ENCODE measurements at places on chromosomes 5 and 9.

GRCh38 chr5:67021031-67021430, 175.6 kb downstream of the CD180 start:
- DNase-seq: peak; percentile 93

GRCh38 chr5:167525004-167525403, 766.4 kb upstream of the WWC1 start:
- DNase-seq: peak; percentile 1

DNA sequence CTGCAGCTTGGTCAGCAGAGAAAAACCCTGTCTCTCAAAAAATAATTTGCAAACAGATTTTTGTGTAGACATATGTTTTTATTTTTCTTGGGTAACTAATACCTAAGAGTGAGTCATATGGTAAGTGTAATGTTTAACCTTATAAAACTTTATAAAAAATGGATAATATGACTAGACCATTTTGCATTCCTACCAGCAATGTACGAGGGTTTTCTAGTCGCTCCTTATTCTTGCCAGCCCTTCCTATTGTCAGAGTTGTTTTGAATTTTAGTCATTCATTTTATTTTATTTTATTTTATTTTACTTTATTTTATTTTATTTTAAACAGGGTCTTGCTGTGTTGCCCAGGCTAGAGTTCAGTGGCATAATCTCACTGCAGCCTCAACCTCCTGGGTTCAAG, 37.8 kb downstream of the RABGAP1 start:
- no peak for DNase-seq

GRCh38 chr5:37804401-37804800, 35.4 kb downstream of the GDNF start:
- DNase-seq: no peak

GRCh38 chr5:87081511-87082372, 185.9 kb upstream of the RASA1 start:
- DNase-seq: no peak

DNA sequence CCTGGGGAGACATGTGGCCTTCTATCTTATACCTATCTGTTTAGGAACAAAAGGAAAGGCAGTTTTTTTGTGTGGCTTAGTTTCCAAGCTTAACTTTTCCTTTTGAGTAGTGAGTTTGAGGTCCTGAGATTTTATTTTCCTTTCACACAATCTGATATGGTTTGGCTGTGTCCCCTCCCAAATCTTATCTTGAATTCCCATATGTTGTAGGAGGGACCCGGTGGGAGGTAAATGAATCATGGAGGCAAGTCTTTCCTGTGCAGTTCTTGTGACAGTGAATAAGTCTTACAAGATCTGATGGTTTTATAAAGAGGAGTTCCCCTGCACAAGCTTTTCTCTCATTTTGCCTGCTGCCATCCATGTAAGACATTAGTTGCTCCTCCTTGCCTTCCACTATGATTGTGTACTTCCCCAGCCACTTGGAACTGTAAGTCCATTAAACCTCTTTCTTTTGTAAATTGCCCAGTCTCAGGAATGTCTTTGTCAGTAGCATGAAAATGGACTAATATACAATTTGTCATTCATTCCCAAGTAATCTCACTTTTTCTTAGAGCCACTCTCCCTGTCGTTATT, 4.7 kb upstream of the CLTB start:
- DNase-seq: no peak

DNA sequence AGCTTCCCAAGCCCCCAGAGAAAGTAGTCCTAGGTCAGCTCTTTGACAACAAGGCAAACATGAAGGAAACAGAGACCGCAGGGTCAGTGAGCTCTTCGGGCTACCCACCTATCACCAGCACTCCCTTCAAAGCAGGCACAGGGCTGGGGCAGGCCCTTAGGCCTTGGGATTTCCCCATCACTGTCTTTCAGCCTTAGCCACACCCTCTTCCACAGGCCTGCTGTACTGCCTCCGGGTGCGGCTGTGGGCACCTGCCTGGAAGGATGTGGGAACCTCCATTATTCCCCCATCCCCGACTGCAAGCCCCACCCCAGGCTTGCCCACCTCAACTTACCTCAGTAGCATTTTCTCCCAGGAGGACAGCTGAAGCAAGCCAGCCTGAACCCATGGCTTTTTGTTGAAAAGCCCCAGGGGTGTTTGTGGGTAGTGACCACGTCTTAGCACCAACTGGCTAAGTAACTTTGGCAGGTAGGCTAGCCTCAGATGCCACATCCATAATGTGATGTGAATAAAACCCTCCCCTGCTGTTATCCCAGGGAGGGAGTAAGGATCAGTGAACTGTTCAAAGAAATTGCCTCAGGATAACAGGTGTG, 100.2 kb downstream of the PIK3R1 start:
- DNase-seq: peak; percentile 76

GRCh38 chr9:36874921-36875320, 159.1 kb downstream of the PAX5 start:
- peak; percentile 20 for DNase-seq

DNA sequence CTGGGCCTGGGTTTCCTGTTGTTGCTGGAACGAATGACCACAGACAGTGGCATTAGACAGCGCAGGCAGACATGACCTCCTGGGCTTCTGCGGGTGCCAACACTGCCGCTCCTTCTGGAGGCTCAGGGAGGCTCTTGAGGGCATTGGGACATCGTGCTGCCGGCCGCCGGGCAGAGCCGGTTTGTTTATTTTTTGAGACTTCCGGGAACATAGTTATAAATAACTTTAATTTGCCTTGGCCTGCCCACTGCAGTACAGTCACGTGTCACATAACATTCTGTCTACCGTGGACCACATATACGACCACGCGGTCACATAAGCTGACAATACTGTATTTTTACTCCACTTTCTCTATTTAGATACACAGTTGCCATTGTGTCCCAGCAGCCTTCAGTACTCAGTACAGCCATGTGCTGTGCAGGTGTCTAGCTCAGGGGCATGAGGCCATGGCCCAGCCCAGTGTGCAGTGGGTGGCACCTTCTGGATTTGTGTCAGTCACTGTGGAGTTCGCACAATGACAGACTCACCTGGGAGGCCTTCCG, 8.2 kb upstream of the TOR4A start:
- DNase-seq: no peak

DNA sequence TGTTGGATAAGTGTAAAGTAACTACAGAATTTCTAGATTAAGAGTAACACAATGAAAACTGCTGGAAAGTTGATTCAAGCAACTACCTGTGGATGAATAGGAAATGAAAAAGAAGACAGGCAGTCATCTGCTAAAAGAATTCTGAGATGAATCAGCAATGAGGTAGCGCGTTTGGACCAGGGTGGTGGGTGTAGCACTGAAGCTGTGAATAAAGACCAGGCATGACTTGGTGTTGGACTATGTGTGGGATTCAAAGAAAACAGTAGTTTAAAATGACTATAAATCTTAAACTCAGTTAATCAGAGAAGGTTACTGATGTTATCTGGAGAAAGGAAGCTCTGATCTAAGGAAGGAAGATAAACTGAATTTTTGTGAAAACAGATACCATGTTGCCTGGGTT, 159.8 kb downstream of the FBN2 start:
- peak; percentile 33 for DNase-seq

GRCh38 chr5:54571462-54571861, 53.9 kb downstream of the SNX18 start:
- no peak for DNase-seq

- no peak for DNase-seq
Measured at GRCh38 chr9:4803670-4804530, 11.2 kb downstream of the RCL1 start.

GRCh38 chr5:113606298-113607134, 93.0 kb downstream of the YTHDC2 start:
- DNase-seq: peak; percentile 38

GRCh38 chr5:152462021-152462721, 57.1 kb upstream of the NMUR2 start:
- DNase-seq: no peak

DNA sequence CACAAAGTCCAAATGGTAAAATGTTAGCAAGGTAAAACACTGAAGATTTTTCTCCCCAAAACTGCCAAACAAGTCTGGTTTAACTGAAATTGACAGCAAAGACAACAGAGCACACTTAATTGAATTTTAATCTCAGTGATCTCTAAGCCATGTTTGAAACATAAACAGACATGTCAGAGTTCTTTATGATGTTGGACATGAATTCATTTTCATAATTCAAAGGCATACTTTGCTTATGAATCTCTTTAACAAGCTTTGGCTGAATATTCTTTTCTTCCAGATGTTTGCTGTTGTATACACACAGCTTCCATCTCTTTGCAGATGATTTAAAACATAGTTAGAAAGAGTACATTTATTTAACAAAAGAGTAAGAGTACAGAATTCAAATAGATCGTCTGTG, 509.1 kb downstream of the RAB3C start:
- DNase-seq: no peak

GRCh38 chr9:136951541-136952320, at the start of gene LCN12:
TSS of gene LCN12 (plus strand) at chr9:136952273. CDS start at chr9:136952328, 55 bp downstream.
- no peak for DNase-seq

GRCh38 chr9:86176468-86176867, 77.1 kb upstream of the GOLM1 start:
- peak; percentile 22 for DNase-seq

DNA sequence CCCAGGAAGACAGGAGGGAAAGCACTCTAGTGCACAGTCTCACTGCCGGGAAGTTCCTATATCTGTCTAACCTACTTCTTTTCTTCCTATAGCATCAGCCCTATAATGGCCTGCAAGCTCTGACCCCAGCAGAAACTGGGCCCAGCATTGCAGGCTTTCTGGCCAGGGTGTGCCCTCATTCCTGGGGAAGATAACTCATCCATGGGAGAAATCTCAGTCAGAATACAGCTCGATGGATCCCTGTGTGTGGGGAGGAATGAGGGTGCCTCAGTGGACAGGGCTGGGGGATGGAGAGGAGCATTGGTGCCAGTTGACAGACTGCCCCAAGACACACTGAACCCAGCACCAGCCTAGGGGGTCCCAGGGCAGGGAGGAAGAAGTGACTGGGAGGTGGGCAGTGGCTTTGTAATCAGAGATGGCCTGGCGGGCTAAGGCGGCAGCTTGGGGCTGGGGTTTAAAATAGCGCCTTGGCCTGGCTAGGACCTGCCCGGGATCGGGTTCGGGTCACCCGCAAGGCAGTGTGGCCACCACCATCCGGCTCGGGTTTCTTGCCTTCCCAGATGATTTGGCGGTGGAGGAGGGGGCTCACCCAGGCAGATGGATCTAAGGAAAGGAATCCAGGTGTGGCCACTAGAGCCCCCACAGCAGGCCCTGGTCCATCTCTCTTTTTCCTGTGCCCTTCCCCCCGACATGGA, 7.6 kb upstream of the CXXC5 start:
- no peak for DNase-seq

DNA sequence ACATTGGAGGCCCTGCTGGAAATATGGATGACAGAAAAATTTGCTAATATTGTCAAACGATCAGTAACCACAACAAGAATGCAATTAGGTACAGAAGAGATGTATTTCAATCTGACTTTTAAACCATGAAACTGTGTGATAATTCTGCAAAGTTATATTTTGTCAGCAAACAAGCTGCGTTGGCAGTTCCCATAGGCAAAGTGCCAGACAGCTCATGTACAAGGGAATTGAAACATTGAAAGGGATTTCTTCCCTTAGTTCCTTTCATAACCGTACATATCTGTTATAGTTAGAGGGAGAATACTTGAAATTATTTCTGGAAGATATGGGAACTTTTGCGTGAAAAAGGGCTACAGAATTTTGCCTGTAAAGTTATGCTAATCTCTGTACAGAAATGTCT, 419.4 kb upstream of the PTGER4 start:
- DNase-seq: no peak

- DNase-seq: no peak
Measured at GRCh38 chr5:64971513-64971912, 202.8 kb downstream of the CWC27 start.

GRCh38 chr9:33297432-33297831, 7.1 kb downstream of the NFX1 start:
- DNase-seq: no peak

GRCh38 chr9:134335486-134336220, 9.4 kb downstream of the RXRA start:
- DNase-seq: no peak

DNA sequence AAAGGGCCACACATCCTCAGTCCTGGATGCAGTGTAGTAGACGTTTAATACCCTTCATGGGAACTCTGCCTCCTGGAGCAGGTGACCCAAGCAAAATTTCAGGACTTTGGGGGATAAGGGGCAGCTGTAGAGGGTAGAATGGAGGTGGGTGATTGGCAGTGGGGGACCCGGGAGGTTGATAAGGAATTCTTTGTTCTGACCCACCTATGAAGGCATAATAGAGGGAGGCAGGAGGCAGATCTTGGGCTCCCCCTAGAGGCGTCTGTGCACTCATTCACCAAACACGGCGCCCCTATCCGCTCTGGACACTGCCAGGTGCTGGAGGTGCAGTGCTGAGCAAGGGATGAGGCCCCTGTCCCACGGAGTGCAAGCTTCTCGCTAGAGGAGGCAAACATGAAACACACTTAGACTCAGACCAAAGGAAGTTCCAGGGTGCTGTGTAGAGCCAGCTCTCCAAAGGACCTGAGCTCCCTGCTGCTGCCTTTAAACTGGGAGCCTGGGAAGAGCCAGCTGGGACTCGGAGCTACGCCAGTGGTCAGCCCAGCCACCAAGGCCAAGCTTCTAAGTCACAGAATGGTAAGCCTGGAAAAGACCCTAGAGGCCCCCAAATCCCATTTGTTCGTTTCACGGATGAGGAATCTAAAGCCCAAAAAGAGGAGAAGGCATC, 7.7 kb downstream of the IL17B start:
- DNase-seq: peak; percentile 43

- no peak for DNase-seq
Measured at GRCh38 chr5:113311301-113311700, 123.5 kb downstream of the TSSK1B start.

GRCh38 chr5:132342291-132343180, 27.0 kb upstream of the SLC22A5 start:
- DNase-seq: no peak

DNA sequence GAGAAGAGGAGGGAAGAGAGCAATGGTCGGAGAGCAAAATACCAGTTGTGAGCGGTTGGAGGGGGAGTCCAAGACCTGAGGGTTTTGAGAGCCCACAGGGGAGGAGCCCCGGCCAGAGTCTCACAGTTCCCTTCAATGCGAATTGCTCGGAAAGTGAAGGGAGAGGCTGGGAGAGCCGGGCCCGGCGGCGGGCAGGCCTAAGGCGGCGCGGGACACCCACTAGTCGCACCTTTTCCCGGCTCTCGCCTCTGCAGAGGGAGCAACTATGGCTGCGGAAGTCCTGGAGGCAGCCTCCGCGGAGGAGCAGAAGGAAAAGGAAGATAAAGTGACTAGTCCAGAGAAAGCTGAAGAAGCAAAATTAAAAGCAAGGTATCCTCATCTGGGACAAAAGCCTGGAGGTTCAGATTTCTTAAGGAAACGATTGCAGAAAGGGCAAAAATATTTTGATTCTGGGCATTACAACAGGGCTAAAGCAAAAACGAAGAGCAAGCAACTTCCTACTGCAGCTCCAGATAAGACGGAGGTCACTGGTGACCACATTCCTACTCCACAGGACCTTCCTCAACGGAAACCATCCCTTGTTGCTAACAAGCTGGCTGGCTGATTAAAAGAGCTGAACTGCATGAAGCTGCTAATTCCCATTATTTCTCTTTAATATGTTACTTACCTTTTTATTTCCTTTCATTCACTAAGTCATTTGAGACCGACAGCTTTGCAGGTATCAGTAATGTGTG, 6.5 kb upstream of the BTNL3 start:
- no peak for DNase-seq

GRCh38 chr5:54669285-54669684, 151.7 kb downstream of the SNX18 start:
- no peak for DNase-seq
